ENCODE measurements at places on chromosomes 5 and 9. TPM values are rescaled to one million over a fixed set of nuclear protein-coding genes. Genes with fewer than 3 reads are reported as not detected.

GRCh38 chr9:132003319-132003704 is 76.4 kb downstream of the MED27 start:
- DNase-seq = no peak

GRCh38 chr5:59116231-59116865 is 533.5 kb downstream of the RAB3C start:
- DNase-seq = peak; percentile 74

DNA sequence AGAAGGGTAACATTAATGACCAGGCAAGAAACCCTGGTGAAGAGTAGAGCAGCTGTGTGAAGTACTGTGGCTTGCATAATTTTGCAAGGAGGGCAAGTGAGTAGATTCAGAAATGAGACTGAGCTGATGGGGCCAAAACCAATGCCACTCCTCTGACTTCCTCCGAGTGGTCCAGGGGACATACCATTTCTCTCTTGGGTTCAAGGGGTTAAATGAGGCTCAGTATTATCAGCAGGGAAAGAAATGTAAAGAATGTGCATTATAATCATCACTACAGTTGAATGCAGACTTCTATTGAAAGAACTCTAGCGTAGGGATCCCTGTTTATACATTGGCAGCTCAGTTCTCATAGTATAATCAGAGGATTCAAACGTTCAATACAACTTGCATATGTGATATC is 9.9 kb downstream of the POLR3G start:
- DNase-seq = no peak

DNA sequence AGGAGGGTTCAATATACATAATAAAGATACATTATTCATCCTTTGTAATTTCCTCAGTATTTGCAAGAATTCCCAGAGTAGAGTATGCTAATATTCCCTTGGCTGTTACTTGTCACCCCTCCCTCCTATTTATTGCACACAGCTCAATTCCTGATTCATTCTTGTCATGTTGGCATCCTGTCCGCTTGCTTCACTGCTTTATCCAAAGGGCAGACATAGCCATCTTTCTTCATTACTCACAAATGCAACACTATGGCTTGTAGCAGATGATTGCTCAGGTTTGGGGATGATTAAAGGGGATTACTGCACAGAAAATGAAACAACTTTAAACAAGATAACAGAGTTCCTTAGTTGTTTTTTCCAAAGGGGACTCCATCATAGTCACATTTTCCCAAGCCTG is 1.2 kb upstream of the IL33 start:
- no peak for DNase-seq

DNA sequence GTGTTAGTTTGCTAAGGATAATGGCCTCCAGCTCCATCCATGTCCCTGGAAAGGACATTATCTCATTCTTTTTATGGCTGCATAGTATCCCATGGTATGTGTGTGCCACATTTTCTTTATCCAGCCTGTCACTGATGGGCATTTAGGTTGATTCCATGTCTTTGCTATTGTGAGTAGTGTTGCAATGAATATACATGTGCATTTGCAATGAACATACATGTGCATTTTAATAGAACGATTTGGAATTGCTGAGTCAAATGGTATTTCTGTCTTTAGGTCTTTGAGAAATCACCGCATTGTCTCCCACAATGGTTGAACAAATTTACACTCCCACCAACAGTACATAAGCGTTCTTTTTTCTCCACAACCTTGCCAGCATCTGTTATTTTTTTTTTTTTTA is 37.7 kb downstream of the DRD1 start:
- no peak for DNase-seq

DNA sequence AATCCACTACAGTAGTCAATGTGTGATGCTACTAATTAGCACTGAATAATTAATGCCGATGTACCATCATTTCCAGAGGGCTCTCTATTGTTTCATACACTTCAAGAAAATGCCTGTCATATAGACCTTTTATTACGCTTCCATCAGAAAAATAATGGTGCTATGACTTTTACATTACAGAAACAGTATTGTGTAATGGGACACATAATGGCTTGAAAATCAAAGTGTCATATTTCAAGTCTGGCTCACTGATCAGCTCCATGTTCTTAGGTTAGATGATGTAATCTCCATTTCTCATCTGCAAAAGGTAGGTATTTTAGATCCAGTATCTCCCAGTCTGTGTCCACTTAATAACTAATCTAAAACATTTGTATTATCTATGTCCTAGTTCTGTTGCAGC is 990.6 kb upstream of the TYRP1 start:
- no peak for DNase-seq

- DNase-seq = no peak
Observed at GRCh38 chr5:65699338-65699737, 22.6 kb downstream of the SGTB start.

- peak; percentile 86 for DNase-seq
Observed at GRCh38 chr5:39138892-39139291, 64.7 kb upstream of the RICTOR start.

- DNase-seq = peak; percentile 91
Observed at GRCh38 chr9:82168585-82168984, 180.0 kb downstream of the SPATA31D1 start.

DNA sequence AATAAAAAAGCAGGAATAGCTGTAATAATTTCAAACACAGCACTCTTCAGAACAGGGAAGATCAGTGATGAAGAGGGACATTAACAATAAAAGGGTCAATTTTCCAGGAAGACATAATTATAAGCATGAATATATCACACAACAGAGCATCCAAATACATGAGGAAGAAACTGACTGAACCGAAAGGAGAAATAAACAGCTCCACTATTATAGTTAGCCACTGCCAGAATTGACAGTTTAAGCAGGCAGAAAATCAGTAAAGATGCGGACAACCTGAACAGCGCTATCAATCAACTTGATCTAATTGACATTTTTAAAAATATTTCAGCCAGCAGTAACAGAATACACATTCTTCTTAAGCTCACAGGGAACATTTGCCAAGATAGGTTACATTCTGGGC is 89.1 kb downstream of the MED10 start:
- DNase-seq = no peak

DNA sequence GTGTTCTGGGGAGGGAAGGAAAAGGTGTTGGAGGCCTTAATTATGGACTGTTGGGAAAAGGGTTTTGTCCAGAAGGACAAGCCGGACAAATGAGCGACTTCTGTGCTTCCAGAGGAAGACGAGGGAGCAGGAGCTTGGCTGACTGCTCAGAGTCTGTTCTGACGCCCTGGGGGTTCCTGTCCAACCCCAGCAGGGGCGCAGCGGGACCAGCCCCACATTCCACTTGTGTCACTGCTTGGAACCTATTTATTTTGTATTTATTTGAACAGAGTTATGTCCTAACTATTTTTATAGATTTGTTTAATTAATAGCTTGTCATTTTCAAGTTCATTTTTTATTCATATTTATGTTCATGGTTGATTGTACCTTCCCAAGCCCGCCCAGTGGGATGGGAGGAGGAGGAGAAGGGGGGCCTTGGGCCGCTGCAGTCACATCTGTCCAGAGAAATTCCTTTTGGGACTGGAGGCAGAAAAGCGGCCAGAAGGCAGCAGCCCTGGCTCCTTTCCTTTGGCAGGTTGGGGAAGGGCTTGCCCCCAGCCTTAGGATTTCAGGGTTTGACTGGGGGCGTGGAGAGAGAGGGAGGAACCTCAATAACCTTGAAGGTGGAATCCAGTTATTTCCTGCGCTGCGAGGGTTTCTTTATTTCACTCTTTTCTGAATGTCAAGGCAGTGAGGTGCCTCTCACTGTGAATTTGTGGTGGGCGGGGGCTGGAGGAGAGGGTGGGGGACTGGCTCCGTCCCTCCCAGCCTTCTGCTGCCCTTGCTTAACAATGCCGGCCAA is 19.1 kb downstream of the PTGES2 start:
- no peak for DNase-seq

DNA sequence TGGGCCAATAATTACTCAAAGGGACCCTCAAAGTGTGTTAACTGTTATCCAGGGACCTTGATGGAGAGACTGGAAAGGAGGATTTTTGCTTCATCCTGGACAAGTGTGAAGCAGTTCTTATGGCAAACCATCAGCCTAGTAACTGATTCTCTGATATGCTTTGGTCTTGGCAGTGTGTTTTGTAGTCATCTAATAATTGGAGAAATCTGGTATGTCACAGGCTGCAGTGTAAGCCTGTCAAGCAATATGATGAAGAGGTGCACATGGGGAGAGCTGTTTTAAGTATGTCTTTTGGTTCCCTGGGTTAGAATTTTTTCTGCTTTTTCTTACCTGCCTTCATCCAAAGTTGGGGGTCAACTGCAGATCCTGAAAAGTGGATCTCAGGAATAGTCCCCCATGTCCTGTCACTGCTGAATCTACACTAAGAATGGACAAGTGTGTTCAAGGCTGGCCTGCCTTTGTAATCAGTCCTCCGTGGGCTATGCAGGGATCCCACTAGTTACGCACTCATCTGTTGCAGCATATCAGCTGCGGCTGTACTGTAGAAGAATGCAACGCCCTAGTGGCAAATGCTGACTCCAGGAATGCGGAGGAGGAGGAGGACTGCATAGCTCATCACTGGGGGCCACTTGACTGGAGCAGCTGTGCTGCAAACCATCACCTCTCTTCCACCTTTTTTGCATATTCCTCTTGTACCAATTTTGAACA is 1.9 kb downstream of the SPTAN1 start:
- peak; percentile 66 for DNase-seq

GEMIN5 gene
- 6.1 TPM for polyA plus RNA-seq

C5orf58 gene
- not detected for polyA plus RNA-seq

UGT3A1 gene
- not detected for polyA plus RNA-seq

PSAT1 gene
- polyA plus RNA-seq = 135 TPM

SYK gene
- 2.8 TPM for polyA plus RNA-seq

SHOC1 gene
- 0.03 TPM for polyA plus RNA-seq

Measured in foreskin keratinocyte (primary cell).